Stimulated activated CD4-positive, alpha-beta T cell treated with anti-CD3 and anti-CD28 coated beads, Interleukin-4, amount 100 ng/mL, for 1 hour (primary cell): ENCODE measurements at places on chromosomes 5 and 9.
A peak's percentile ranks its signal among the peaks of the same experiment; 100 is the strongest.

- no peak for DNase-seq
These were observed 216.8 kb downstream of the TUSC1 start for GRCh38 chr9:25461416-25461815.

DNA sequence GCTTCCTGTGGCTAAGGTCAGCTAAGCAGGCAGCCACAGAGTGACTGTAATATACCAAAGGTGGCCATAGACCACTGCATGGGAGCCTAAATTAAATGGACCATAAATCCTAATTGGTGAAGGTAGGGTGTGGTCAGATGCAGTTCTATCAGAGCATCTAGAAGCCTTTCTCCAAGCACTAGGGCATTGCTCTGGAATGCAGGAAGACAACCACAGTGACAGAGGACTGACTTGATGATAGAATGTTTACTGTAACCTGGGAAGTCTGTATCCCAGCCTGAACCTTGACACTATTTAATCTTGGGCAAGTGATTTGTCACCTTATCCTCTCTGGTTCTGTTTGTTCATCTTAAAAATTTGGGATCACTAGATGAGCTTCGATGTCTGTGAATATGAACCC, 2.3 kb downstream of the FBXO38 start:
- DNase-seq = no peak

GRCh38 chr5:43390471-43390870, 21.7 kb downstream of the CCL28 start:
- DNase-seq = no peak

DNA sequence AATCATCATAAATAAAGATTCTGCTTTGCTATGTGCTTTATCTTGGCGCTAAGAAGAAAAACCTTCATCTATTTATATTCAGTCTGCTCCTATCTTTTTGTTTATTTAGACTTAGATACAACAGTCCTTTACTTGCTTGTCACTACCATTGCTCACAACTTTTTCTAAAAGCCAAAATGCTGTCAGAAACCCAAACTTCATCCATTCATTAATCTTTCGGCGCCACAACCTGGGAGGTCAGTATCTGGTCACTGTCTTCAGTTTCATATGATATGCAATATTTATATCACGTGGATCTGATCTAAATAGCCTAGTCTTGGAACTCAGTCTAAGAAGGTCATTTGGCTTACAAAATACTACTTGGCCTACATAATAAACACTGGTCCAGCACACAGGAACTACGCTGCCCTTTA, 159.3 kb upstream of the TARS1 start:
- DNase-seq = no peak

GRCh38 chr9:80090317-80090716, 518.6 kb downstream of the TLE4 start:
- DNase-seq = no peak

GRCh38 chr9:124299515-124300090, 41.9 kb downstream of the NEK6 start:
- DNase-seq = no peak

GRCh38 chr9:13383216-13383615, 103.7 kb upstream of the MPDZ start:
- DNase-seq = no peak

DNA sequence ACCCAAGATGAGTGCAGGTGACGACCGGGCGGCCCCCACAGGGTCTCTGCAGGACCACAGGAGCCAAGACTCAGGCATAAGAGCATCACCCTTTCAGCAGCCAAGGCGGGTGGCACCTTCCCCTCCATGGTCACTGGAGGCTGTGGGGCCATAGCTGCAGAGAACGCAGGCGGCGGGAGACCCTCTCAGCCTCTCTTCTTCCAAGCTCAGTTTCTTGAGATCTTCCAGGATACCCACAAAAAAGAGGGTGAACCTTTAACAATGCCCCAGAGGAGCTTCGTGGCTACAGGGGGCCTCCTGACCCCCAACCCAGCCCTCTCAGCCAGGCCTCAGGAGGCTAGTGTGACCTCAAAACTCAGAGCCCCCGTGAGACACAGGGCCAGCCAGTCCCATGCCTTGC, 5.8 kb upstream of the TBC1D9B start:
- no peak for DNase-seq

DNA sequence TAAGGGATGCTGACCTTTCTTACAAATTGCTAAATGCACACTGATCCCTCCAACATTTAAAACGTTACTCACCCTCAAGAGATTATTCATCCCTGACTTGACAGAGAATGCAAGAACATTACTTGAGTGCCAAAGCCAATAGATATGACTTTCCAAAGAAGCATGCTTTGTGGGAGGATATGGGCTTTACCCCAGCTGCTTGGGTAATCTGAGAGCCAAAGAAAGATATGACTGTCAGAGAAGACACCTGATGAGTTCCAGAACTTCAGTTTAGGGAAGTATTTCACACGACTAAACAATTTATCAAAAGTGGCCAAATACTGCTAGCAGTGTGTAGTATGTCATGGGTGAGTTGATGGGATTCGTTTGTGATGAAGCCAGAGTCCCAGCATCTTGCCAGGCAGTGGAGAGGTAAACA, 7.4 kb upstream of the SPDL1 start:
- no peak for DNase-seq

DNA sequence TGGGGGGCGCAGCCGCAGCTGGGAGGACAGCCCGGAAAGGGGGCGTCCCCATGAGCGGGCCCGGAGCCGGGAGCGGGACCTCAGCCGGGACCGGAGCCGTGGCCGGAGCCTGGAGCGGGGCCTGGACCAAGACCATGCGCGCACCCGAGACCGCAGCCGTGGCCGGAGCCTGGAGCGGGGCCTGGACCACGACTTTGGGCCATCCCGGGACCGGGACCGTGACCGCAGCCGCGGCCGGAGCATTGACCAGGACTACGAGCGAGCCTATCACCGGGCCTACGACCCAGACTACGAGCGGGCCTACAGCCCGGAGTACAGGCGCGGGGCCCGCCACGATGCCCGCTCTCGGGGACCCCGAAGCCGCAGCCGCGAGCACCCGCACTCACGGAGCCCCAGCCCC, 47.0 kb downstream of the TJP2 start:
- DNase-seq = no peak

DNA sequence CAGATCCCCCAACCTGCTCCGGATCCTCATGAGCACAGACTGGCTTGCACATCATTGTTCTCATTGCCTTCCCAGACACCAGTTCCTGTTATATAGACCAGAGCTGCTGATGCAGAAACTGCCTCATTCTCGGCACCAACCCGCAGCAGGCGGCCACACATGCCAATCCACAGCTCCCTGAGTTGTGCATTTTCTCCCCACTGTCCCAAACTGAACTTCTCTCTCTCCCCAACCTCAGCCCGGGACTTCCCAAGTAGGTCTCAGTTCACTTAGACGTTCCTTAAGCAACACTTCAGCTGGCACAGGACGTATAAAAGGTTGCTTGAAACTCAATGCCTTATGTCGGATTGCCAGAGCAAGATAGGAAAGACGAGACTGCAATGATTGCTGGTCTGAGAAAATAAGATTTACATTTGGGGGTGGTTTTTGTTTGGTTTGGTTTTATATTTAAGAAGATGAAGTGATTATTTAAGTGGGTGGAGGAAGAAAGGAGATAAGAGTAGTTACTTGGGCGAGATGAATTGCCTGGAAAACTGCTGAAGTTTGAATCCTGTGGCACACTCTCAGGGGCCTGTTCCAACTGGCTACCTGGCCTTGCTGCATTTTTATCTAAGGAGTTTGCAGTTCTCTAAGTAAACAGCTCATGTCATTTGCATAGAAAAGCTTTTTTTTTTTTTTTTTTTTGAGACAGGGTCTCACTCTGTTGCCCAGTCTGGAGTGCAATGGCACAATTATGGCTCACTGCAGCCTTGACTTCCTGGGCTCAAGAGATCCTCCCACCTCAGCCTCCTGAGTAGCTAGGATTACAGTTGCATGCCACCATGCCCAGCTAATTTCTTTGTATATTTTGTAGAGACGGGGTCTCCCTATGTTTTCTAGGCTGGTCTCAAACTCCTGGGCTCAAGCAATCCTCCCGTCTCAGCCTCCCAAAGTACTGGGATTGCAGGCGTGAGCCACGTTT, 155.4 kb downstream of the GOLPH3 start:
- no peak for DNase-seq

- DNase-seq = no peak
These were observed 930 bp downstream of the PRLR start for GRCh38 chr5:35229076-35230037.

- no peak for DNase-seq
These were observed 108.8 kb upstream of the RAPGEF1 start for GRCh38 chr9:131848570-131849160.

GRCh38 chr5:82813861-82814260, 263.3 kb downstream of the TMEM167A start:
- DNase-seq = no peak

DNA sequence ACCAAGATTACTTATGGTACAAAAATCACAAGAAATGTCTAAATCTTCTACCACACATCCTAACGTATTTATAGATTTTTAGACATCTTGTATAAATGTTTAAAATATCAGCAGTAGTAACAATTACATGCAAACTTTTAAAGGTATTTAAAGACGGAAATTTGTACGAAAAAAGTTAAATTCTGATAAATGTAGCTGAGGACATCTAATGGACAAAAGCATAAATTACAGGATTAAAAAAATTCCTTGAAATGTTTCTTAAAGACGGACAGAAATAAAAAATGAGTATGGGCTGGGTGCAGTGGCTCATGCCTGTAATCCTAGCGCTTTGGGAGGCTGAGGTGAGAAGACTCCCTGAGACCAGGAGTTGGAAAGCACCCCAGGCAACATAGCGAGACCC, 15.8 kb downstream of the ERCC8 start:
- DNase-seq = no peak

GRCh38 chr5:14685757-14686156, 21.2 kb downstream of the OTULIN start:
- peak; percentile 40 for DNase-seq

DNA sequence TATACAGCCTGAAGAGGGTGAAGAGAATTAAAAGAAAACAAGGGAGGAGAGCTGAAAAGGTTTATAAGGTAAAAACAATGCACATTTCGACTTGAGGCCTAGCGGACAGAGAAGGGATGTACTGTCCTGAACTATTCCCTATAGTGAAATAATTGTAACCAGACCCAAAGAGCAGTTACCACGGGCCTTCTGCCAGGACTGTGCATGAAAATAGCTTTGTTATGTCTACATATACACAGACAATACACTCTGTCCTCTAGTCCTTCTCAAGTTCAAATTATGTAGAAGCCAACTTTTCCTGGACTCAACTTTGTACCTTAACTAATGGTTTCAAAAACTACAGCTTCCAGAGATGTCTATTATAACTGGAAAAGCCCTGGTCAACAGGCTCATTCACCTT, 223.7 kb downstream of the PCSK5 start:
- DNase-seq = no peak

- DNase-seq = peak; percentile 56
These were observed 128.9 kb downstream of the BARX1 start for GRCh38 chr9:93826209-93826608.

DNA sequence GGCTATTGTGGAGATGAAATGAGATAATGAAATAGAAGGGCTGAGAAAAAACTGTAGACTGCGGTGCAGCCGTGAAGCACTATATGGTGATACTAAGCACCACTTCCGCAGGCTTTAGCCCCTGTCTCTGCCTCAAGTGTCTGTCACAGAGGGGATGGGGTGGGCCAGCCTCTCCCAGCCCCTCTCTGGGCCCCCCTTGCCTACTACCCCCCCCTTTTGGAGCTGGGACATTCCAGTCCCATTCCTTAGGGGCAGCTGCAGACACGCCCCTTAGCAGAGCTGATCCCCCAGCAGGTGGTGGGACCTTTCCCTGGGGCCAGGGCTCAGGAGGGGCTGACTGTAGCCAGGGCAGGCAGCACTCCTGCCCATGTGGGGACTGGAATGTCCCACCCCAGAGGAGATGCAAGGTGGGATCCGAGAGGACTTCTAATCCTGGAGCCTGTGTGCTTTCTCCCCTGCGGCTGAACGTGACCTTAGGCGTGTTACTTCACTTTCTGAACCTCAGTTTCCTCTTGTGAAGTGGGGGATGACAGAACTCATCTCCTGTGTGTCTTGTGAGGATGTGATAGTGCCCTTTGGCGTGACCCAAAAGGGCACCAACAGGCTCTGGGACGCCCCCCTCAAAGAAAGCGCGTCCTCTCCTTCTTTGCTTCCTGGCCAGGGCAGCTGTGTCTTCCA, 1.9 kb downstream of the N4BP3 start:
- DNase-seq = no peak

DNA sequence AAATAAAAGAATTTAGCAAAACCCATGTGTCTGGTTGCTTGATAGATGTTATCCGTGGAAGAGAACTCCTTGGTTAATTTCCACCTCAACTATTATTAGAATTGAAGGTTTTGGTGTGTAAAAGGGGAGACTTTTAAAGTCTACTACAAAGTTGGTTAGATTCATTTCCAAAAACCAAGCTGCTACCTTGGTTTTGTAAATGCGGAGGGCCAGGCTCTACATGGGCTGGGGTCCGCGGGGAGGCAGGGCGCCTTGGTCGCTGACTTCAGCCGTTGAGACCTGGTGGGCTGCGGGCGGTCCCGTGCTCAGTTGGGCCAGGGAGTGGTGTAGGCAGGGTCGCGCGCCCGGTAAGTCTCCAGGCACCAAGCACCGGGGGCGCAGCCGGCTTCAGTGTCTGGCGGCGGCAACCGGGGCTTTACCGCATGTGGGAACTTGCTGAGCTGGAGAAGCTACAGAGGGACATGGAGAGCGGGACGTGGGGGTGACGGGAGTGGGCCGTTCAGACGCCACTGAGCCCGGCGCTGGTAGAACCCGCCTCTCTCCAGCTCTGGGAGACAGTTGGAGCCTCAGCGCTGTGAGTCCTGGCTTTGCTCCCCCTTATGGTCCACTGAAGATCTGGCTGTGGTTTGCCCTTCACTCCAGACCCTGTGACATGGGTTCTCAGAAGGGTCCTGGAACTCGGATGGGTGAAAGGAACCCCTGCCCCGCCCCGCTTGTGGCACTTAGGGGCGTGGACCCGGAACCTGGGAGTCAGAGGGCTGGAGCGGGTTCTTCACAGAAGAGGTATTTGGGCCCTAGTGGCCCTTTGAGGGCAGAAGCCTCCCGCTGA, 11.8 kb downstream of the NR2F1 start:
- DNase-seq = no peak

- no peak for DNase-seq
These were observed 140.2 kb downstream of the HSD17B3 start for GRCh38 chr9:96161819-96162218.

DNA sequence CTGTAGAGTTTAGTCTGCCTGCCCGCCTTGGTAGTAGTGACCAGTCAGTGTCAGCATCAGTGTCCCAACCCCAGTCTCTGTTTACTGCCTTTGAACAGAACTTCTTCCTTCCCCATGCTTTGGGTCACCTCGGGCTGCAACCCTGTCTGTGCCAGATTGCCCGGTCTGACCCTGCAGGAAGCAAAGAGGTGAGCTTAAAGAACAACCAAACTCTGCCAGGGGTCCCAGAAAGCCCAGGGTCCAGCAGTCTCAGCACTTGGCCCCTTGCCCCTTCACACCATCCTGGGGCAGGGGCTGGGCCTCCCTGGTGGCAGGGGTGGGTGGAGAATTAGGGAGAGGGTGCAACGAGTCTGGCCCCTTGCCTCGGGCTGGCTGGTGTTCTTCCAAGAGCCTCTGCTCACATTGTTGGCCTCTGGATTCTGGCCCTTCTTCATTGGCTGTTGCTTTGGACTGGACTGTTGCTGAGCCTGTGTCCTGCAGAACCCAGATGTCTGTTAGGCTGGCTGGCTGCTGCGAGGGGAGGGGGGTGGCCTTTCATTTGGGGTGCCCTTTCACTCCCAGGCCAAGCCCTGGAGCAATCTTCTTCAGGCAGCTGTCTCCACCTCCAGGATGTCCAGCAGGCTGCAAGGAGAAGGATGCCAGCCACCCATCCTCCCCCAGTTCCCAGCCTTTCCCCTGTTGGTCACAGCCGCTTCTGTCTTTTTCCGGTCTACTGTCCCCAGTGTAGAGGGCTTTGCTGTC, 51.2 kb downstream of the SAR1B start:
- DNase-seq = no peak

- no peak for DNase-seq
These were observed 491.1 kb downstream of the ENC1 start for GRCh38 chr5:74149395-74149794.
